ENCODE measurements at places on chromosomes 1 and 21. TPM values are rescaled to one million over a fixed set of nuclear protein-coding genes. Genes with fewer than 3 reads are reported as not detected.

Gene ITLN1
- not detected for polyA plus RNA-seq

Gene TGFB2
- polyA plus RNA-seq, result not detected

Gene EXTL1
- polyA plus RNA-seq, result not detected

Gene RNASEL
- polyA plus RNA-seq, result 8.7 TPM

Gene HRNR
- polyA plus RNA-seq, result not detected

Gene CLCNKA
- not detected for polyA plus RNA-seq

- DNase-seq, result no peak
These were observed 50.2 kb downstream of the FAM163A start for GRCh38 chr1:179793281-179793680.

DNA sequence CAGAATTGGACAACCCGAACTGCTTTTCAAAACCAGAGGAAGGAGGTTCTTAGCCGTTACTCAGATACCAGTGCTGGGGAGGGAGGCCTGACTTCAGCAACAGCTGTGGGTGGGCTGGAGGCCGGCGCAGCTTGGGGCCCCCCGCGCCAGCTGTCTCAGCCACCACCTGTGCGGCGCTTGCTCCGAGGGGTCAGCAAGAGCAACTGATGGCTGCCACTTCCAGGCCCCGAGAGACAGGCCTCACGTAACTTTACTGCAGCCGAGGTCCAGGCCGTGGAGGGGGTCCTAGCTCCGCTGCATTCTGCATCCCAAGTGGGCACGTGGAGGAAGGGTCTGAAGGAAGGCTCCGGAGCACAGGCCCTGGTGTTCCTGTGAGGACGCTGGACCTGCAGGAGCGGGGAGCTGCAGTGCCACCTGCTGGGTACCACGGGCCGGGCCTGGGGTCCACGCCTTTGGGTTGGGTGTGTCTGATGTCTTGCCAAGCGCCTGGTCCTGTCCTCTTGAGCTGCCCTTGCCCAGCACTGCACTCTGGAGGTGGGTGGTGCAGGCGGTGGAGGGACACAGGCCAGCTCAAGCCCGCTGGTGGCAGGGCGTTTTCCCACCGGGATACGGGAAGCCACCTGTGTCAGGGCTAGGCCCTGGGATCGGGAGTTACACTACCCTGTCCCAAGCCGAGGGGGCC, 9.8 kb downstream of the THAP3 start:
- DNase-seq, result no peak

- no peak for DNase-seq
These were observed 118.8 kb downstream of the PSMG1 start for GRCh38 chr21:39064325-39065012.

GRCh38 chr1:15469361-15469760, 6.5 kb upstream of the CELA2B start:
- no peak for DNase-seq

DNA sequence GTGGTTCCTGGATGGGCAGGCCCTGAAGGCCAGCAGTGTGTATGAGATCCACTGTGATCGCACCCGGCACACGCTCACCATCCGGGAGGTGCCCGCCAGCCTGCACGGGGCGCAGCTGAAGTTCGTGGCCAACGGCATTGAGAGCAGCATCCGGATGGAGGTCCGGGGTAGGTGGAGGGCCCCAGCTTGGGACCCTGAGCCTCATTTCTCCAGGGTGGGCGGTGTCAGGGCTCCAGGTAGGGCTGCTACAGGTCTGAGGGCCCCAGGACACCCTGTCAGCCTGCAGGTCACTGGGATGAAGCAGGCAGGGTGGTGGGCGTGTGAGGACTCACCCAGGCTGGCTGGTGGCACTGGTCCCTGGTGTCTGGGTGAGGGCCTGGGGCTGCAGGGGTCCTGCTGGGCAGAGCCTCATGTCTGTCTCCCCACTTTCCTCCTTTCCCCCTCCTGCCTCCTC, 7.8 kb downstream of the OBSCN start:
- DNase-seq, result no peak

DNA sequence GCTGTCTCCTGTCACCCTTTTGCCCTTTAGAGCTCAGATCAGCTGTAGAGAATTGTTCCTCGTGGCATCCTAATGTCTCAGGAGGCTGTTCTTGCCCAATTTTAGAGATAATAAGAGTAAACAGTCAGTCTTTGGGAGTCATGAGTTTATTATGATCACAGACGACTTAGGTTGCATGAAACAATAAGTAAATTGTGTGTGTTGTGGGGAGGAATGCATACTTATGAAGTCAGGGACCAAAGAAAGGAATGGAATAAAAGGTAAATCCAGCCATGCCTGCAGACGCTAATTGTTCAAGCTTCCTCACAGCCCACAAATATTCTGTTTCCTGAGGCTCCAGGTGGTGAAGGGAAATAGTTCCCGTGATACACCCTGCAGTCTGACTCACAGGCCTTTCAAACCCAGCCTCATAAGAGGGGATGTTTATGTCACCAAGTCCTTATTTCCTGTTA, 897 bp downstream of the EPHX4 start:
- DNase-seq, result no peak

- DNase-seq, result no peak
These were observed 87.3 kb downstream of the HSF2BP start for GRCh38 chr21:43571976-43572375.

- no peak for DNase-seq
These were observed 75.0 kb downstream of the RWDD3 start for GRCh38 chr1:95309031-95309471.

GRCh38 chr1:9128520-9129265, at the start of gene GPR157:
Gene GPR157 (minus strand): TSS chr1:9129102. CDS start chr1:9129027, 75 bp downstream.
- peak; percentile 77 for DNase-seq

- DNase-seq, result no peak
These were observed 550.1 kb downstream of the LTN1 start for GRCh38 chr21:28442624-28443023.

DNA sequence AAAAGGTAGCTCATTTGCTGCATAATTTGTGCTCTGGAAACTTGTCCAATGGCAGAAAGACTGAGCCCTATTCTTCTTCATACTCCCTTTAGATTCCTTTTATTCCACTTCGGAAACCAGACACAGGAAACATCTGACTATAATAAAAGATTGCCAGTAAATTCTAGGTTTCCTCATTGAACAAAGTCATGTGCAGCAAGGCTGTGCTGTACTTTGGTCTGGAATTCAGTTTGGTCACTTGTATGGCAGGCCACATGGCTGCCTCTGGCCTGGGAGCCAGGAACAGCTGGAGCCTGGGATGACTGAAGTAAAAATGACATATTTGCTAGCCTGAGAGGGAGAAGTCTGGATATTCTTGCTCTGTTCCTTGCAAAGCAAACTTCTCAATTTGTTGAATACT, 79.6 kb downstream of the ST3GAL3 start:
- no peak for DNase-seq

GRCh38 chr1:232792949-232793348, 12.3 kb upstream of the MAP10 start:
- no peak for DNase-seq

DNA sequence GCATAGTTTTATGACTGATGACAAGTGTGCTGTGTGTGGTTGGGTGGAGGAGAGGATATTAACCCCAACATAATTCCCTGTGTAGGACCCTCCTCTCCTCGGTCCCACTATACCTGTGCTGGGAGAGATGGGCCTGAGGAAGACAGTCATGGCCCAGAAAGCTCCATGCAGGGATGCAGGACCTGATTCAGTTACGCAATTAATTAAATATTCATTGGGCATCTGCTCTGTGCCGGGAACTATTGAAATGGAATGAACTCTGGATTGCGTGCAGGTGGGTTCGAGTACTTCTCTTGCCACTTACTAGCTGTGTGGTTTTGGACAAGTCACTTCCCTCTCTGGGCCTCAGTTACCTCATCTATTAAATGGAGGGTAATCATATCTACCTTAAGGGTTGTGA, 74.6 kb downstream of the CD247 start:
- DNase-seq, result no peak

DNA sequence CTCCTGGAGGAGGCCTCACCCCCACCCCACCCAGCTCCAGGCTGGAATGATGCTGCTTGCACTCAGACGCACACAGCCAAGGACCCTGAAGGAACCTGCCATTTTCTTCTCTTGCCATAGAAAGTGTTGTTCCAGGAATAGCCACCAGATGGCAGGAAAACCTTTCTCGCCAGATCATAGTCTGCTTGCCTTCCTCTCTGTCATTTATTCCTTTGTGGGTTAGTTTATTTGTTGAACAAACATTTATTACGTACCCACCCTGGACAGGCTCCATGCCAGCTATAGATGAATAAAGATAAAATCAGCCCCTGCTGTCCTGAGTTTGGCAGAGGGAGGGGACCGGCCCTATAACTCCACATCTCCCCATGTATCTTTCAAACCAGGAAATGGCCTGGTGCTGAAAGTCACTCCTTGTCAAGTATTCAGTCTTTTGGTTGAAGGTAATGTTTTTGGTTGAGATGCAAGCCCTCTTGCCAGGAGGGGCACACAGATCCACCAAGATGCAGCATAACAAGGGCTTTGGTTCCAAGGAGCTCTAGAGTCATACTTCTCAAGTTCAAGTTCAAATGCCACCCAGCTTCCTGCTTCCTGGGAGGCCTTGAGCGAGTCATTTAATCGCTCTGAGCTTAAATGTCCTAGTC, 7.0 kb upstream of the KCNC4 start:
- DNase-seq, result peak; percentile 75

DNA sequence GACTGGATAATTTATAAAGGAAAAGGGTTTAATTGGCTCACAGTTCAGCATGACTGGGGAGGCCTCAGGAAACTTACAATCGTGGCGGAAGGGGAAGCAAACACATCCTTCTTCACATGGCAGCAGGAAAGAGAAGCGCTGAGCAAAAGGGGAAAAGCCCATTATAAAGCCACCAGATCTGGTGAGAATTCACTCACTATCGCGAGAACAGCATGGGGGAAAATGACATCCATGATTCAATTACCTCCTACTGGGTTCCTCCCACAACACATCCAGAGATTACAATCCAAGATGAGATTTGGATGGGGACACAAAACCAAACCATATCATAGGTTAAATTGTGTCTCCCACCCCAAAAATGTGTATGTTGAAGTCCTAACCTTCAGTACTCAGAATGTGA, 491.7 kb downstream of the SETD4 start:
- no peak for DNase-seq

- DNase-seq, result no peak
These were observed 61.0 kb downstream of the MAST2 start for GRCh38 chr1:45864167-45865106.

GRCh38 chr1:179164494-179164893, 65.0 kb downstream of the ABL2 start:
- DNase-seq, result no peak

Data from CD8-positive, alpha-beta memory T cell (primary cell).